ENCODE measurements at places on chromosomes 5 and 9.
A peak's percentile ranks its signal among the peaks of the same experiment; 100 is the strongest.

DNA sequence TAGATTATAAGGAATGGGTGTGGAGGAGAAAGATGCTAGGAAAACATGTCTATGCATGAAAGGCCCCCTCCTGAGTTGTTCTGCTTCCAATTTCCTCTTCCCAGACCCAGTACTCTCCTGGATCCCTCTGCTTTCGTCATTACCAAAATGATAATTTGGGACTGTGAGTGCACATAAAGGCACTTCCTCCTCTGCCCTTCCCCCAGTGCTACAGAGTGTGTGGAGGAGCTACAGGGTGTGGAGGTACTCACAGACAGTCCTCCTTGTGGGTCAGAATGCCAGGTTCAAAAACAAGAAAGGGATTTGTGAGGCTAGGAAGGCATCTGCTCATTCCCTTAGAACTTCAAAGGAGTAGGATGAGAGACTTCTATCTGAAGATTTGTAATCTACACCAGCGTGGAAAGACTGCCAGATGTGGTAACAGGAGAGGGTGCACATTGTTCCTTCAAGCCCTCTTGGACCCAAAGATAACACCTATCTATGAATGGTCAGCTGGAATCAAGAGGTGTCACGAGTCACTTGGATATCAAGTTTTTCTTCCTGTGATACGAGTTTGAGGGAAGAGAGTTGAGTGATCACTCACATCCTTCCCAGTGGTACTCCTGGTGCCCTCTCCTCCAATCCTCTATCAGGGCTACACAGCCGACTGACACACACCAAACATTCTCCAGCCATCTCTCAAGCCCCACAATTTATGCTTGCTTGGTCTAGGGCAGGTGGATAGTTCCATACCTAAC lies 201.1 kb downstream of the EPB41L4A start:
- DNase-seq = no peak

- no peak for DNase-seq
These were observed 41.8 kb downstream of the ROR2 start for GRCh38 chr9:91908293-91908623.

- no peak for DNase-seq
These were observed 85.5 kb downstream of the DCP2 start for GRCh38 chr5:113061846-113062780.

DNA sequence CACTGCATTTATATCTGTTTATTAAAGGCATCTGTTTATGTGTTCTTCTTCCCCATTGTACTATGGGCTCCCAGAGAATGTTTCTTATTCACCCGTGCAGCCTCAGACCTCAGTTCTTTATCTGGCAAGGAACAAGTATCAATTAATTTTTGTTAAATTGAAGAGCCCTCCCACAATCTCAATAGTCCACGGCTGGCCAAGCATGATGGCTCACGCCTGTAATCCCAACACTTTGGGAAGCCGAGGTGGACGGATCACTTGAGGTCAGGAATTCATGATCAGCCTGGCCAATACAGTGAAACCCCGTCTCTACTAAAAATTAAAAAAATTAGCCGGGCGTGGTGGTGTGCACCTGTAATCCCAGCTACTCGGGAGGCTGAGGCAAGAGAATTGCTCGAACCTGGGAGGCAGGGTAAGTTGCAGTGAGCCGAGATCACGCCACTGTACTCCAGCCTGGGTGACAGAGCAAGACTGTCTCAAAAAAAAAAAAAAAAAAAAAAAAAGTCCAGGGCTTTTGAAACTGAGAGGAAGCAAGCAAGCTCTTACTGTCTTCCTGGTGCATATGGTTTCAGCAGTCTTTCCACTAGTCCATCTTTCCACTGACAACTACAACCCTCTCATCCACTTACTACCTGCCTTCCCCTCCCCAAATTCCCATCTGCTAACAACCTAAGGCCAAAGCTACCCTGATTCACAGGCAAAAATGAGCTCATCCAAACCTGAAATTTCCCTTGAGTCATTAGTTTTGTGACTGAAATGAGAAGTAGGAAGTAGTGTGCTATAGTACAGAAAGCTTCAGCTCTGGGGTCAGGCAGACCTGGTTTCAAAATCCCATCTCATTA lies 2.3 kb upstream of the HK3 start:
- DNase-seq = no peak

DNA sequence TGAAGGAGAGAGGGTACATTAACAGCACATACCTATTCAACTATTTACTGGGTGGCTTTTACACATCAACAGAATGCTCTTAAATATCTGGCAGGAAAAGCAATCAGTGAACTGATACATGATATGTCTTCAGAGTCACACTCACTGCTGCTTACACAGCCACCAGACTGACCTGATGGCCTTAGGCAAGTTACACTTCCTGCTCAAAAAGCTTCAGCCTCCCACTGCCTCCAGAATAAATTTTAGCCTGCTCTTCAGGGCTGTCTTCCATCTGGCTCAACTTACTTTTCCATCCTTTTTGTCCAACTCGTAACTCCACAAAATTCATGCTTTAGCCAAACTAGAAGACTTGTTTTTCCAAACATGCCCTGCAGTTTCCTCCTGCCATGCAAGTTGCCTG lies 10.7 kb downstream of the LOX start:
- DNase-seq = no peak

DNA sequence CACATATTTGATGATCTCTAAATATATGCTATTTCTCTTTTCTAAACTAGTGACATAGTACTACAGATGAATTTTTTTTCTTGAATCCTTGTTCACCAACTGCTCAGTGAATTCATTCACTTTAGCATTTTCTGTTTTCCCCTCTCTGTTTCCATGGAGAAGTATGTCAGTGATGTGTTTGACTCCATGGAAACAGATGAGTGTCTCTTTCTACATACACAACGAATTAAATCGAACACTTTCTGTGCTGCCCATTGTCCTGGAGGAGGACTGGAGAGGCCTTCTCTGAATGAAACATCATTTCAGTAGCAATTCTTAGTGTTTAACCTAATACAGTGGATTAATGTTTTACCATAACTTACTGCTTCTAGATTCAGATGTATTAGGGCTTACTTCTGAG lies 9.5 kb downstream of the INVS start:
- no peak for DNase-seq

- peak; percentile 58 for DNase-seq
These were observed 29.6 kb upstream of the UBAC1 start for GRCh38 chr9:135990468-135991429.
